Fibroblast of the conjunctiva (primary cell): ENCODE measurements at places on chromosomes 3 and 15.
A peak's percentile ranks its signal among the peaks of the same experiment; 100 is the strongest.

DNA sequence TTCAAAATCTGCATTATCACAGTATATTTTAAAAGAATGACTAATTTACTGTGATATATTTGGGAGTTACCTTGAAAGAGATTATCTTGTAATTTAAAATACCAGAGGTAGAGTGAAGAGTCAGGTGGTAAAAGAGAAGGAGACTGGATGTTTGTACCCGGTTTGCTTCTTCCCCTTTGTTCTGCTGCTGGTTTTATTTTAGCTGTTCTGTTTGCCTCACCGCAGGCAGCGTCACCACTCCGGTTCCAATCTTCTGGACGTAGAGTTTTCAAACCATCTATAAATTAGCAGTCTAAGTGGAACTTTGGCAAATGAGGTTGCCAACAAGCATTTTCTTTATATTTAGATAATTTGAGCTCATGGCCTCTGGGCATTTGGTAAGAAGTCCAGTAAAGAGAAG lies 38.2 kb downstream of the PPARG start:
- DNase-seq: no peak

DNA sequence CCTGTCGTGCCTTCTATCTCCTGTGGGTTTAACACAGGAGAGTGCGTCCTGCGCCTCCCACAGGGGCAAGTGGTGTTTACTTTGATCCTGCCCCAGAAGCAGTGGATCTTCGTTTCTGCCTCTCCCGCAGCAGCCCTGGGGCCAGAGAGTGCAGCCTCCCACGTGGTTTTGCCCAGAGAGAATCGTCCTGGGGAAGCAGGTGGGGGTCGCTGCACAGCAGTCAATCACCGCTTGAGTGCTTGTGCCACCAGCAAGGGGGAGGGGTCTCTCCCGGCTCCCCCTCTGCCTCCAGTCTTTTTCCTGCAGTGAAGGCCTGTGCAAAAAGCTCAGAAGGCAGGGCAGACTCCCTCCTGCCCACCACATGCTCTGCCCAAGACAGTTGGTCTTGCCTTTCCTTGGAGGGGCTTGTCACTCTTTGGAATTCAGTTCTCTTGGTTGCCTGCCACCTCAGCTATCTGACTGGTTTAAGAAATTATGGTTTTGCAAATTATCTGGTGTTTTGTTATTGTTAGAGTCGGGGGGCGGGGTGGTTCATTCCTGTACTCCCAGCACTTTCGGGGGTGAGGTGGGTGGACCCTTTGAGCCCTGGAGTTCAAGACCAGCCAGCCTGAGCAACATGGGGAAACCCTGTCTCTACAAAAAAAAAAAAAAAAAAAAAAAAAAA lies 26.9 kb downstream of the STOML1 start:
- DNase-seq: no peak

DNA sequence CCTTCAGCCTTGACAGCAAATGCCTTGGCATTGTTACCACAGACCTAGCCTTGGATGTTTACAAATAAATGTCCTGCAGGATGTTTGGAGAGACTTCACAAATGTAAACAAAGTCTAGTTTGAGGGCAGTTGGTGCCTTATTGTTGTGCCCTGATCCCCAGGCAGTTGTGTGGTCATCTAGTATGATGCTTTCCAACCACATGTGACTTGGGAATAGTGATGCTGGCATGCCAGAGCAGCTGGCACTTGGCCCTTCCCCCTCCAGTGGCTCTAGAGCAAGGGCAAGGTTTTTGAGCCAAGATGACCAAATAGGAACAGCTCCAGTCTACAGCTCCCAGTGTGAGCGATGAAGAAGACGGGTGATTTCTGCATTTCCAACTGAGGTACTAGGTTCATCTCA lies 258.2 kb downstream of the ADAMTS17 start:
- DNase-seq: no peak

GRCh38 chr3:156680243-156680914 lies 6.0 kb downstream of the TIPARP start:
- DNase-seq: no peak

GRCh38 chr3:144652573-144652972 lies 681.0 kb downstream of the DIPK2A start:
- DNase-seq: peak; percentile 37

DNA sequence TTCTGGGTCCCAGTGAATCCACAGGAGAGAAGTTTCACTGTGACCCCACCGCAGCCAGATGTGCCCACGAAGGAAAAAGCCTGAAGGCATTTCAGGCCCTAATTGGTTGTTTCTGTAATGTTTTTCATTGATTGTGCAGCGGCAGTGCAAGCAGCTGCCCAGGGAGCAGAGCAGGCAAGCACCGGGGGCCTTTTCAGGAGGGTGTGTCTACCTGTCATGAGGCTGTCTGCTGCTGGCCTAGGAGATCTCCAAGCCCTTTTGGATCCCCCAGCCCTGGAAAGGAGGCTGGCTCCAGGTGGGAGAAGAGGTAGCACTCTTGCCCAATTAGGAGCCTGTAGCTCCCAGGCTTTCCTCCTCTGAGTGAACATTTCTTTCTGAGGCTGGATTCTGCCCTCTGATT lies 108.8 kb downstream of the EPHB1 start:
- DNase-seq: no peak
